ENCODE measurements at places on chromosomes 13 and 19.
A peak's percentile ranks its signal among the peaks of the same experiment; 100 is the strongest.

GRCh38 chr13:28129911-28130693, 8.2 kb upstream of the PAN3 start:
- DNase-seq: no peak

GRCh38 chr19:12913011-12913561, 6.0 kb downstream of the SYCE2 start:
- DNase-seq: no peak

DNA sequence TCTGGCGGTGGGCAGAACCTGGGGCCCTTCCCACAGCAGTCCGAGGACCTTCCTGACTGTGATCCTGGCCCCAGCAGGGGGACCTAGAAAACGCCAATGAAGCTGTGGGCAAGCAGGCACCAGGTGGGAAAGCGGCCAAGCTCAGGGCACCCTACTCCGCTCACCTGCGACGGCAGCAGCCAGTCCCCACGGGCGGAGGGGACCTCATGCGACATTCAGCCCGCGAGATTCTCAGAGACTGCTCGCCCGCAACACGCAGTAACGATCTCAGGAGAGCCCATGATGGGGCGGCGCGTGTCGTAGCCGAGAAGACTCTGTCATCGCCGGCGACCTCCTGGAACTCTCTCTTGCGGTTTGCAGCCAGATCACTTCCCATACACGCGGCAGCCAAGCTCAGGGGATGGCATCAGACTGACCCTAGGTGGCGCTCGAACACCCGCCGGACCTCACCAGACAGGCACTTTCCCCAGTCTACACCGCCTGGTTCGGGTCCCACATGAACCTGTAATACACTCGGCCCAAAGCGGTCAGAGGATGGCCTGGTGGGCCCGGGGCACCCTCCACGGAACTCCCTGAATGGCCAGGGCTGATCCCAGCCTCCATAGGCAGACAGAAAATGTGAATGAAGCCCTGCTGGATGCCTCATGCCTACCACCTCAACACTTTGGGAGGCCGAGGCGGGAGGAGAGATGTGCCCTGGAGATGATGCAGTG, 26.5 kb downstream of the MAN2B1 start:
- peak; percentile 90 for DNase-seq

GRCh38 chr19:17989425-17990094, 18.4 kb upstream of the ARRDC2 start:
- no peak for DNase-seq

DNA sequence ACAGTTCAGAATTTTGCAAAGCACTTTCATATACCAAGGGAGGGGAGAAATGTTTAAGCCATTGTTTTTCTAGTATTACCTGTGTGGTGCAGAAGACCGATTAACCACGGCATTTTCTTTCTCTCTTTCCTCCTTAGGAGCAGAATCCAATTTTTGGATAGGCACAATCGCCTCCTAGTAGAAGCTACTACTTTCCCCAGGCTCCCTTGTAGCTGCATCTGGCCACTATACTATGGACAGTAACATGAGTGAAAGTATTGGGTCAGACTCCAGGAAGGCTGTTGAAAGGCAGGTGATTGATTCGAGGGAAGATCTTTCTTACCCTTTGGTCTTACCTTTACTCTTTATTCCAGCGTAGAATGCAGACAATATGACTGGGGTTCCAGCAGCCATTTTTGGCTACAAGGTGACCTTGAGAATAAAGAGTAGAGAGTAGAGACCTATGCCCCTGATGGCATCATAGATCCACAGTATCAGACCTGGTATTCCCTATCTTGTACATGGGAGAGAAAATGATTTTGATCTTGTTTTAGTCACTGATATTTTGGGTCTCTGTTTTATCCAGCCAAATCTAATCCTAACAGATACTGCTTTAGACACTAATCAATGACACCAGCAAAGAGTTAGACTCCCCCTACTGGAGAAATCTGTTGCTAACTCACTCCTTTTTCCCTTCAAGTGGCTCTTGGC, 77.0 kb downstream of the LRRC63 start:
- DNase-seq: no peak

- no peak for DNase-seq
Measured at GRCh38 chr13:108700422-108701170, 71.2 kb downstream of the MYO16 start.

DNA sequence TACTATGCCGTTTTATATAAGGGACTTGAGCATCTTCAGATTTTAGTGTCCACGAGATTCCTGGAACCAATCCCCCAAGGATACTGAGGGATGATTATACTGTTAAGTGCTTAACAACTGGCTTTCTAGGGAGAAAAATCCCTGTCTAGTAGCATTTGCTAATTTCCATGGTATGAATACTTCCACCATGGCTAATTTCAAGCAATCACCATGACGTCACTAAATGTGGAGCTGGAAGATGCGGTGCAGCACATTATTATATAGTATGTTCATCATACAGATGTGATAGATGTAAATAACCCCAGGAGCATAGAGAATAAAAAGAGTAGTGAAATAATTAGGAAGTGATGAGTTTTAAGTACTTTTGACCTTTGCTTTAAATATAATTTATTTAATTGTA, 72.7 kb downstream of the SIAH3 start:
- DNase-seq: no peak

DNA sequence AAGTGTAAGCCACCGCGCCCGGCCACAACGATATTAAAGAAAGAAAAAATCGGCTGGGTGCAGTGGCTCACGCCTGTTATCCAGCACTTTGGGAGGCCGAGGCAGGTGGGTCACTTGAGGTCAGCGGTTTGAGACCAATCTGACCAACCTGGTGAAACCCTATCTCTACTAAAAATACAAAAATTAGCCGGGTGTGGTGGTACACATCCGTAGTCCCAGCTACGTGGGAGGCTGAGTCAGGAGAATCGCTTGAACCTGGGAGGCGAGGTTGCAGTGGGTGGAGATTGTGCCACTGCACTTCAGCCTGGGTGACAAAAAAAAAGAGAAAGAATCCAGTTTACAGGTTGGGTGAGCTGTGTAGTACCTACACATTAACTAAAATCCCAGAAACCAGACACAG, 99.9 kb upstream of the CACNA1A start:
- no peak for DNase-seq
